Psoas muscle (tissue), 8 donors: ENCODE measurements at places on chromosomes 12 and 14. TPM values are rescaled to one million over a fixed set of nuclear protein-coding genes. Genes with fewer than 3 reads are reported as not detected.

PRH2 gene
- not detected for total RNA-seq

KCNH5 gene
- total RNA-seq = not detected

DNA sequence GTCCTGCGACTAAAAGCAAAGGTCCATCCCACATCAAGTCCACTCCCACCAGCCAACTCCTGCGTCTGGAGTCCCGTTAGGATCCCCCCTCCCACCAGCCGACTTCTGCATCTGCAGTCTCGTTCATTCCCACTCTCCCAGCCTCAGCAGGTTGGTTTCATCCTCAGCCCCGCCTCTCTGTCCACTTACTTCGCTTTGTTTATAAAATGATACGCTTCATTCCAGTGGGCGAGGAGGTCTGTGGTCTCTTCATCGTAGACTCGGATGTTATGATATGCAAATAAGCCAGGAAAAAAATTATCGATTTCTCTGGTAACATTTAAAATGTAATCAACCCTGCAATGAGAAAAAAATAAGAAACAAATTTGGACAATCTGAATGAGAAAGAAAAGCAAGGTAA lies 56.8 kb downstream of the SSH1 start:
- no peak for DNase-seq

DNA sequence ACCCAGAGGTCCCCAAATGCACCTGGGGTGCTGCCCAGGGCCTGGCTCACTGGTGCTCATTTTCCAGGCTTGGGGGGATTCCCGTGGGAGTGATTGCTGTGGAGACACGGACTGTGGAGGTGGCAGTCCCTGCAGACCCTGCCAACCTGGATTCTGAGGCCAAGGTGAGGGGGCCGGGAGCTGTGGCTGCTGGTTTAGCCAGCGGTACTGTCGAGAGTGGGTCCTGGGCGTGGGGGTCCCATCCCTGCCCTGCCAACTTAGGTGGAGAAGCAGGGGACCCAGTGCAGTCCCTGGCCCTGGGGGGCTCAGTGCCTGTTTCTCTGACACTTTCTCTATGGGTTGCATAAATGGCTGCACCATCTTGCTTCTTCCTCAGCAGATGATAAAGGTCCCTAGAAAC lies 50.9 kb downstream of the FOXN4 start:
- DNase-seq = no peak

DNA sequence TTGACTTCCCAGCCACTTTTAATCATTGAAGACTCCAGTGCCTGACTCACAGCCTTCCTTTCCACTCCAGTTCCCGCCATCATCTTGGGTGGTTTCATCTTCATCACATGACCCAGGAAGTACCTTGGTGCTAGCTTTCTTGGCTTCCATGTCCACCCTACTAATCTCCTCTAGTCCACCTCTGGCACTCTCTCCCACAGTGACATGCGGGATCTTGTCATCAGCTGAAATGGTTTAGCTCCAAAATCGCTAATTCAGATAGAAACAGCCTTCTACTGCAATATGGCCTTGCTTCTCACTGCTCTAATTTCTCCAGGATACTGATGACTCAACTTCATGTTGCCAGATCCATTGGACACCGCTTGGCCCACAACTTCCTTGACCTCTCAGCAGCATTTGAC lies 24.5 kb downstream of the WDR20 start:
- DNase-seq = no peak

- no peak for DNase-seq
These were observed 127.3 kb downstream of the GLT1D1 start for GRCh38 chr12:128980623-128981022.

DNA sequence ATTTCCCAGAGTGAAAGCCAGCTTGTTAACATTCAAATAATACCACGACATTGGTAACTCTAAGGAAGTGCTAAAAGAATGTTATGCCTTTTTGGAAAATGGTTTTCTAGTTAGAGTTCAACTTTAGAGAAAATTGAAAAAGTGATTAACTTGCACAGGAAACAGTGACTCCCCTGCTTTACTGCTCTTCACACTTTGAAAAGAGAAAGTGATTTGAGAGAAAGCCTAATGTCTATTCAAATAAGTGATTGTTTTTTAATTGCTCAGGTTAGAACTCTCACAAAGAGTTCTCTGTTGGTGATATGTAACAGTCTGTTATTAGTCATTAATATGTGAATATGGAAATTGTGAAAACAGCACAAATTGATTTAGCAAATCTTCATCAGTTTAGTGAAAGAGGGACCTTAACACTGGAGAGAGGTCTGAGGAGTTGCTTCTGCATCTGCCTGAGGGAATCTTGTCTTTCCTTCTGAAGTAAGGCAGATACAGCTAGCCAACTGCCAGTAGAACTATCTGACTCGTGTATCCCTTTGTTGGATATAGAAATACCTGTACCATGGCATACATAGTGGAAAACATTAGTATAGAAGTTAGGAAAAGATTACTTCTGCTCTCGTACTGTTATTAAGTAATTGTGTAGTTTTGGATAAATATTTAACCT lies 25.5 kb downstream of the ATF7IP start:
- DNase-seq = no peak

DNA sequence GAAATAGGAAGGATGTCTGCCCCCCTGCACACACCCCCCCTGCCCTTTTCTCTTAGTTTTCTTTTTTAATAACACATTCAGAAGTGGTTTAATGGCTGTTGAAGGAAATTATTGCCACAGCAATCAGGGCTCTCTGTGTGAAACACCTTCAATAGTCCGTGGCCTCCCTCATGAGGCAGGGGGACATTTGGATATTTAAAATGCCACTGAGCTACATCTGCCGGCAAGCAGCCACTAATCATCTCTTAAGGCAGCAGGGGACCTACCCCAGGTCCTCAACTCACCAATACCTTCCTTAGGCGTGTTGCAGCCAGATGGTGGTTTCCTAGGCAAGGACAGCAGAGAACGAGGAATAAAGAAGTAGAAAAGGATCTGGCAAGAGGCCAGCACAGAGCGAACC lies 283.2 kb downstream of the TTC8 start:
- no peak for DNase-seq

DNA sequence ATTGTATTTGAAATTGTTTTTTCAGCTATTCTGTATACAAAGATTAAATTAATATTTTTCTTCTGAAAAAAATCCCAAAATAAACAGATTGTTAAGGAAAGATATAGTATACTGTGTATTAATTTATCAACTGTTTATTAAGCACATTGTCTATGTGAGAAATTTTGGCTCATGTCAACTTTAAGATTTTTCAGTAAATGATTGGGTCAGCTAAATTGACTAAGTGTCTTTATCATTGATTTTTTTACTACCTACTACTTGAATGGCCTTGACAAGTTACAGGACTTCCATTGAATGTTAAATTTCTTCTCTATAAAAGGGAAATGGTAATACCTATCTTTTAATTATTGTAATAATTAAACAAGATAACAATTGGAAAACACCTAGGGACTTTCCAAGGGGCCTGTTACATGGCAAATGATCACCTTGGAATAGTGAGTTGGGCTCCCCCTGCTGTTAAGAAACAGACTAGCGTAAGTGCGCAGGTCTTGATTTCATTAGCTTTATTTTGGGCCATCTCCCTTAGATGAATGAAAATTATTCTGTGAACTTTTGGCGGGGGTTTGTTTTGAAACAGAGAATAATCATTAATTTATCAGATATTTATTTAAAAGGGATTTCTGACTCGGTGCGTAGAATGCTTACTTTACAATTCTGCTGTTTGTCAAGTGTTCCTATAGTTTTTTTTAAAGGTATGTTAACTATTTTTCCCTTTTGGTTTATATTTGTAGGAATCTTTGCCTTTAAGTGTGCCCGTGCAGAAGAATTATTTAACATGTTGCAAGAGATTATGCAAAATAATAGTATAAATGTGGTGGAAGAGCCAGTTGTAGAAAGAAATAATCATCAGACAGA lies 14.5 kb upstream of the CCT2 start:
- no peak for DNase-seq

DNA sequence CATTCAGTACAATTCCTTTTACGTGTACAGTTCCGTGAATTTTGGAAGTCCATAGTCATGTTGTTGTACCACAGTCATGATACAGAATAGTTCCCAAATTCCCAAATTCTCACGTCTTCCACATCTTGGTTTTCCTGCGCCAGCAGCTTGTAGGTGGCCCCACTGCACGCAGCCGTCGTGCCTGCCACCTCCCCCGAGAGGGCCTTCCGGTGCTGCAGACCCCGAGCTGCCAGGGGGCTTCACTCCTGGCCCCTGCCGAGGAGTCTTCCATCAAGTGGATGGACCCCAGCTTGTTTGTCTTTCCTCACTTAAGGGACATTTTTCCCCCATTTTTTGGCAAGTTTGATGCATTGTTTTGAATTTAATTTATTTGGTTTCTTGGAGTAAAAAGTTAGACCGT lies 16.8 kb downstream of the MTA1 start:
- no peak for DNase-seq
